ENCODE measurements at places on chromosomes 3 and 15. TPM values are rescaled to one million over a fixed set of nuclear protein-coding genes. Genes with fewer than 3 reads are reported as not detected.

The CPLX3 gene
- total RNA-seq: not detected

The TMEM212 gene
- total RNA-seq: not detected

The HCLS1 gene
- total RNA-seq: 0.39 TPM

The LIPH gene
- total RNA-seq: 0.11 TPM

The SUSD5 gene
- not detected for total RNA-seq

The GRIP2 gene
- total RNA-seq: 0.16 TPM

The OR5AC2 gene
- not detected for total RNA-seq

The STAB1 gene
- under 0.01 TPM for total RNA-seq

The ALDH1A2 gene
- not detected for total RNA-seq

The MKRN2OS gene
- total RNA-seq: 1.1 TPM

The FAM107A gene
- not detected for total RNA-seq

The CLDN16 gene
- not detected for total RNA-seq

The CGGBP1 gene
- 27.7 TPM for total RNA-seq

The CCR4 gene
- total RNA-seq: not detected

The ATP13A4 gene
- not detected for total RNA-seq

The CTXND1 gene
- not detected for total RNA-seq

The SYNPR gene
- total RNA-seq: not detected

The KCNMB2 gene
- not detected for total RNA-seq

The FBXO40 gene
- total RNA-seq: not detected

The CCR1 gene
- not detected for total RNA-seq

The TMEM108 gene
- not detected for total RNA-seq

The PLA2G4E gene
- 0.27 TPM for total RNA-seq

The IL16 gene
- not detected for total RNA-seq

The TMC3 gene
- not detected for total RNA-seq

The GUCA1C gene
- not detected for total RNA-seq

The LRTM1 gene
- not detected for total RNA-seq

The FRMD5 gene
- total RNA-seq: 2.5 TPM

The THAP10 gene
- 7.2 TPM for total RNA-seq

The TYRO3 gene
- total RNA-seq: 4.6 TPM

The PLSCR4 gene
- total RNA-seq: 1.3 TPM

The SLC24A5 gene
- total RNA-seq: not detected

The SCG5 gene
- 14.8 TPM for total RNA-seq

The EPHB1 gene
- total RNA-seq: 0.08 TPM

The SERPINI2 gene
- not detected for total RNA-seq

The SPINK8 gene
- not detected for total RNA-seq

The FANCD2OS gene
- total RNA-seq: not detected

The POPDC2 gene
- total RNA-seq: 0.08 TPM

The HIGD2B gene
- total RNA-seq: not detected

The SERINC4 gene
- total RNA-seq: not detected

The ISL2 gene
- total RNA-seq: 0.11 TPM

The CTDSPL2 gene
- total RNA-seq: 32.0 TPM

The EPHB3 gene
- total RNA-seq: 6.7 TPM

Measured in hair follicular keratinocyte (primary cell).